Fibroblast of the aortic adventitia (primary cell): ENCODE measurements at places on chromosomes 13 and 19. TPM values are rescaled to one million over a fixed set of nuclear protein-coding genes. Genes with fewer than 3 reads are reported as not detected.

The ZNF229 gene
- total RNA-seq, result 13.6 and 23.4 TPM in 2 replicates

The ERICH4 gene
- total RNA-seq, result not detected in 2 replicates

The SHANK1 gene
- 2.6 and 4.2 TPM in 2 replicates for total RNA-seq

The ZNF571 gene
- 2.5 and 5.2 TPM in 2 replicates for total RNA-seq

The FAM216B gene
- 0.25 TPM in 1 of 2 replicates, not detected in the other for total RNA-seq

The TUBB4A gene
- 0.41 TPM in 1 of 2 replicates, not detected in the other for total RNA-seq

The KLF2 gene
- 2.2 and 5.7 TPM in 2 replicates for total RNA-seq

The CD37 gene
- total RNA-seq, result not detected in 2 replicates

The FCHO1 gene
- total RNA-seq, result 0.36 TPM in 1 of 2 replicates, not detected in the other

The IL17D gene
- 1.6 and 5.0 TPM in 2 replicates for total RNA-seq

The PDX1 gene
- total RNA-seq, result not detected in 2 replicates

The PDE4C gene
- not detected in 2 replicates for total RNA-seq

The ONECUT3 gene
- not detected in 2 replicates for total RNA-seq

The SIGLEC7 gene
- 0.41 TPM in 1 of 2 replicates, not detected in the other for total RNA-seq

The CYP4F2 gene
- total RNA-seq, result not detected in 2 replicates

The DHDH gene
- total RNA-seq, result not detected in 2 replicates

The POU2F2 gene
- 0.08 and 0.18 TPM in 2 replicates for total RNA-seq

The PRSS57 gene
- total RNA-seq, result not detected in 2 replicates

The CGB5 gene
- not detected in 2 replicates for total RNA-seq

The ZNF44 gene
- total RNA-seq, result 4.4 and 5.3 TPM in 2 replicates

The MED26 gene
- 4.2 and 7.1 TPM in 2 replicates for total RNA-seq

The DAND5 gene
- total RNA-seq, result 0.18 TPM in 1 of 2 replicates, not detected in the other

The RAB4B gene
- total RNA-seq, result 9.0 and 10.1 TPM in 2 replicates

The RNF113B gene
- total RNA-seq, result not detected in 2 replicates

The TNNI3 gene
- total RNA-seq, result not detected in 2 replicates

The EID2B gene
- 1.5 and 3.3 TPM in 2 replicates for total RNA-seq

The LIM2 gene
- not detected in 2 replicates for total RNA-seq

The KIR3DL2 gene
- total RNA-seq, result not detected in 2 replicates

The ZFP28 gene
- total RNA-seq, result 8.3 and 11.6 TPM in 2 replicates

The PTPRH gene
- 6.5 and 7.8 TPM in 2 replicates for total RNA-seq

The MYO9B gene
- 58.9 and 103 TPM in 2 replicates for total RNA-seq

The CYP4F8 gene
- not detected in 2 replicates for total RNA-seq

The PLA2G4C gene
- 6.3 and 23.6 TPM in 2 replicates for total RNA-seq

The GRIN2D gene
- total RNA-seq, result 1.2 and 2.2 TPM in 2 replicates

The MYADM gene
- 6.8 and 30.2 TPM in 2 replicates for total RNA-seq

The C19orf67 gene
- total RNA-seq, result 0.27 TPM in 1 of 2 replicates, not detected in the other

The TMED1 gene
- total RNA-seq, result 30.2 and 44.3 TPM in 2 replicates

The SHISA2 gene
- 0.08 and 0.90 TPM in 2 replicates for total RNA-seq

The ZNF730 gene
- 0.16 and 2.3 TPM in 2 replicates for total RNA-seq

The SULT2A1 gene
- total RNA-seq, result not detected in 2 replicates

The NXNL1 gene
- total RNA-seq, result not detected in 2 replicates

The TINCR gene
- 0.08 TPM in 1 of 2 replicates, not detected in the other for total RNA-seq

The CYP4F22 gene
- not detected in 2 replicates for total RNA-seq

The TSHZ3 gene
- total RNA-seq, result 5.7 and 14.0 TPM in 2 replicates

The CGB8 gene
- total RNA-seq, result not detected in 2 replicates

The SERTM1 gene
- under 0.01 and 0.25 TPM in 2 replicates for total RNA-seq

The TTC9B gene
- total RNA-seq, result not detected in 2 replicates

The ANKRD24 gene
- total RNA-seq, result 0.99 and 5.1 TPM in 2 replicates

The CFD gene
- 25.8 and 161 TPM in 2 replicates for total RNA-seq

The SPRYD7 gene
- 2.4 and 5.3 TPM in 2 replicates for total RNA-seq

The ZNF888 gene
- total RNA-seq, result 0.82 and 4.7 TPM in 2 replicates

The C13orf42 gene
- not detected in 2 replicates for total RNA-seq

The SELENOV gene
- not detected in 2 replicates for total RNA-seq

The TEX29 gene
- total RNA-seq, result not detected in 2 replicates

The TNFSF13B gene
- total RNA-seq, result 5.6 and 60.8 TPM in 2 replicates

The ZNF439 gene
- 0.72 and 2.8 TPM in 2 replicates for total RNA-seq

The ZNF560 gene
- total RNA-seq, result 0.09 and 0.16 TPM in 2 replicates

The FGF22 gene
- total RNA-seq, result 0.27 TPM in 1 of 2 replicates, not detected in the other
